Thymus (tissue), 14 donors: ENCODE measurements at places on chromosomes 1 and 21.

DNA sequence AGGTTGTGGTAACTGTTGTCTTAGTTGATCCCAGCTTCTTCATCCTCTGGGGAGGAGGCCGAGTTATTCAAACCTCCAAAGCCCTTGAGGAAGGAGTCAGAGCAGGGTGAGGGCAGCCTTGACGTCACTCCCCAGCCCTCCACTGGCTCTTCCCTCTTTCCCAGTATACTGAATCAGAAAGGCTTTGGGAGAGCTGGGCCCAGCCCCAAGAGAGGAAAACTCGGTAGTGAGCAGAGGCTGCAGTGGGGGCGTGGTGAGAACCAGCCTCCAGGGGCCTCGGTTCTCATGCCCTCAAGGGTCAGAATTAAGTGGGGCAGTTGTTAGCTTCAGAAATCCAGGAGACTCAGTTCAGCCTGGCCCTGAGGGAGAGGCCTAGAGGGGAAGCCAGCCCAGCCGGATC, 1.8 kb upstream of the GJA4 start:
- DNase-seq: no peak

- DNase-seq: no peak
These were observed 161.6 kb downstream of the LRRC40 start for GRCh38 chr1:70043804-70044203.

DNA sequence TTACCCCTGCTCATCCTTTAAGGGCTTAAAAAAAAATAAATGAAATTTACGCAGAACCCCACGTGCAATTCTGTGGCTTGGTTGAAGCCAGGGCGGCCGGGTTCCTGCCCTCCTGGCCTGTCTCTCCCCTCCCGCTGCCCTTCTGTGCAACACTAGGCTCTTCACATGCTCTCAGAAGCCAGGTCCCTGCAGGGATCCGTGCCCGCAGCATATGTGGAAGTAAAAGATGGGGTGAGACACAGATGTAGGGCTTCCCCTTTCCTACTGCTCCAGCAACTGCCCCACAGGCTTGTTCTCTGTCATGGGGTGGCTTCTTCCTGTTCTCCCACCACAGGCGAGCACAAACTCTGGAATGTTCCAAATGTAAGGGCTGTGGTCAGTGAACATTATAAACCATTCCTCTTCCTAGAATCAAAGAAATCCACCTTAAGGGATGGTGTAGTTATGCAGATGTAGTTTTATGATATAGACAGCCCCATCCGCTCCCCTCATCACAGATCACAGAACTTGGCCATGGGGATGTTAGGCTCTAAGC, 535.4 kb downstream of the KIF26B start:
- no peak for DNase-seq

- peak; percentile 90 for DNase-seq
These were observed 10.7 kb downstream of the RORC start for GRCh38 chr1:151820940-151821339.

DNA sequence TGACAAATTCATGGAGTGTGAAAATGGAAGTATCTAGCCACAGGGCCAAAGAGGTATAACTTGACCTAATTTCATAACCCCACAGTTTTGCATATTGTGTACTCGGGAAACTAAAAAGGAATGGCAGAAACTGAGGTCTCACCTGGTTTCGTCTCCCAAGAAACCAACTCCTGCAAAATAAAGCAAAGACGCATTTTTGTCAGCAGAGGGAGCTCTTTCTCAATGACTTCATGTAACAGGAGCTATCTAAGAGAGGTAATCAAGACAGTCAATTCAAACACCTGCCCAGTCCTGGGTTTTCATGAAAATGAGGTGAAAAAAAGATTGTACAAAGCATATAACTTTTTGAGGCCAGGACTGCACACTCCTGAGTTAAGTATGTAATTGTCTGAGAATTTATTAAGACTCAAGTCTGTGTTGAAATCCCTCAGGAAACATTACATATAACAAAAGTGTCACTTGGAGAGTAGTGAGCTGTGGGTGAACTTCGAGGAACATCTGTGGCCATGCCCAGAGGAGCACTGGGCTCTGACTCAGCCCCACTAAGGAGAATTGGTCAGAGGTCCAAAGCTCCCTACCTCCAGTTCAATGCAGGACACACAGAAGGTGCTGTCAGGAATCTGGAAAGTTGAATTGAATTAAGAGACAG, 17.6 kb downstream of the FCRL4 start:
- peak; percentile 43 for DNase-seq

DNA sequence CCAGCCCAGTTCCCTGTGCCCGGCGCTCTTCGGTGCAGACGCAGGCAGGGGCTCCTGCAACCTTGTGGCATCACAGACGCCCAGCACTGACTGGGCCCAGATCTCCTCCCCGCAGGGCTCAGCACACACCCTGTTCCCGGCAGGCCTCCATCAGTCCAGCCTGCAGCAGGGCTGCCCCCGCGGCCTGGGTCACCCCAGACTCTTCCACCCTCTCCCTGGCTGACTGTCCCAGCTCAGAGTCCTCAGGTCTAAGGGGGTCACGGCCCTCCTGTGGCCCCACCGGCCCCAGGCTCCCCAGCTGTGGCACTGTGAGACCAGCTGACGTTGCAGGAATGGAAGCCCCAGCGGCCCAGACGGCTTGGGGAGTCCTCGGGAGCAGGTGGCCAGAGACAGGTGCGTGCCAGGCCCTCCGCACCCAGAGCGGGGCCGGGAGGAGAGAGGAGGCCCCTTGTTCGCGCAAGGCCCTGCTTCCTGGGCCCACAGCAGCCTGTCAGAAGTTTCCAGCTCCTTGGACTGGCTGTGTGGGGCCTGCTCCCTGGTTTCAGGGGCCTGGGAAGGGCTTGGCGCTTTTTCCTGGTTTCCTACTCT, 4.2 kb downstream of the B3GALT6 start:
- DNase-seq: no peak
